A549 treated with Mapracorat at 1 μM for 4 hours (cell line): ENCODE measurements at places on chromosomes 2 and 18. TPM values are rescaled to one million over a fixed set of nuclear protein-coding genes. Genes with fewer than 3 reads are reported as not detected.

Gene SIX3
- total RNA-seq: 1.2 to 2.4 TPM (median 1.9 TPM) in 5 replicates

Gene SPP2
- total RNA-seq: not detected in 5 replicates

Gene OTOS
- not detected in 5 replicates for total RNA-seq

Gene IGFBP5
- total RNA-seq: 0.08 to 0.25 TPM (median 0.20 TPM) in 5 replicates

Gene LRRTM1
- total RNA-seq: not detected in 5 replicates
